ENCODE measurements at places on chromosomes 2 and 18. TPM values are rescaled to one million over a fixed set of nuclear protein-coding genes. Genes with fewer than 3 reads are reported as not detected.
A peak's percentile ranks its signal among the peaks of the same experiment; 100 is the strongest.

DNA sequence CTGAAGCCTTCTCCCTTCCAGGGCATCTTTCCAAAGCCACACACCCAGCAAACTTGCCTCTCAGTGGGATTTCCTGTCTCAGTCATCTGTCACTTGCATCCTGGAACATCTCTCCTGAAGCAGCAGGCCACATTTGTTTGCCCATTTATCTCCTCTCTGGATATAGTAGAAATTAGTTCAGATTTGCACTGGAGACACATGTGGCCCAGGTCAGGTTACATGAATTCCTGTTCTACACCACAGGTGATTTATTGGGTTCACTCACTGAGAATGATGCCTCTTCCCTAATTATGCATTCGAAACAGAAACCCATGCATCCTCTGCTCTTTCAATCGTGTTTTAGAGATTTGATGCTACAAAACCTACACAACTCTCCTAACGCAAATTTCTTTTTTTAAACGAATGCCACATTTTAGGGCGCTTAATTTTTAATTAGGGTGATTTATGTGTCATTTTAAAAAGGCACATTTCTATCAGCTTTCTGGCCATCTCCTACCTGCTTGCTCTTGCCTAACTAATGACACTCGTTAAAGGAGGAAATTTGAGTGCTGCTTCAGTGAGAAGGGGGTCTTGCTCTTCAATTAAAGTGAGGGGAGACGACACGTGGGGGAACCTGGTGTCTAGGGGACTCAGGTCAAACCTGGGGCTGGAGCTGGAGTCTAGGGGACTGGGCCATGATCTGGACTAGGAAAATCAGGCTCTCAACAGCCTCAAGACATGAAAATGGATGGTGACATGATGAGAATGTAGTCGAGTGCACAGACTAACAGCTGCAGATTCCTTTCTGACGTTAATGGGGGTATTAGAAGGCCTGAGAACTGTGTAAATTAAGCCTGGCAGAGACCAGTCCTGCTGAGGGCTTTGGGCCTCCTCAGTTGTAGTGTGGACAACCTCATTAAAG lies 221.4 kb downstream of the CLIP4 start:
- H3K27ac ChIP-seq: no peak overlapping the region
- peaks cover 11% of the 10 kb centered on the region for H3K27me3 ChIP-seq
- no peak overlapping the region for H3K4me3 ChIP-seq
- no peak for DNase-seq
- H3K4me1 ChIP-seq: no peaks in the 10 kb centered on the region

- peaks cover 21% of the 10 kb centered on the region for H3K27me3 ChIP-seq
- H3K36me3 ChIP-seq: no peaks in the 10 kb centered on the region
- no peak overlapping the region for H3K4me3 ChIP-seq
Observed at GRCh38 chr2:14673351-14673875, 40.9 kb downstream of the LRATD1 start.

DNA sequence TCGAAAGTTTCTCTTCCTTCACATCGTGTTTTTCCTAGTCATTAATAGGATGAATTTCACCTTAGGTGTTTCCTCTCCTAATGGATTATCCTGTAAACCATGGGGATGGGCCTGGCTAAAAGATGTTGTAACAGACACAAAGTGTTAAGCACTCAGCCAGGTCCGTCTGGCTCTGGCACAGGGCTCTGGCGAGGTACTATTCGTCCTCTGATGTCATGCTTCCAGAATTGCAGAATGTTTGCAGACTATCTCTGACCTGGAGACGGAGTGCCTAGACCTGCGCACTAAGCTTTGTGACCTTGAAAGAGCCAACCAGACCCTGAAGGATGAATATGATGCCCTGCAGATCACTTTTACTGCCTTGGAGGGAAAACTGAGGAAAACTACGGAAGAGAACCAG lies 13.2 kb downstream of the ATG16L1 start:
- peaks cover 39% of the 10 kb centered on the region for H3K36me3 ChIP-seq
- H3K4me3 ChIP-seq: no peak overlapping the region
- H3K27ac ChIP-seq: no peak overlapping the region
- DNase-seq: no peak

- peaks cover 27% of the 10 kb centered on the region for H3K36me3 ChIP-seq
- peak; percentile 5 for DNase-seq
- H3K27ac ChIP-seq: no peak overlapping the region
- H3K4me3 ChIP-seq: no peak overlapping the region
Observed at GRCh38 chr2:239165206-239165831, 235.5 kb downstream of the HDAC4 start.

- no peak overlapping the region for H3K27ac ChIP-seq
- peaks cover 4% of the 10 kb centered on the region for H3K36me3 ChIP-seq
- H3K4me1 ChIP-seq: peaks cover 7% of the 10 kb centered on the region
- H3K4me3 ChIP-seq: no peak overlapping the region
- no peaks in the 10 kb centered on the region for H3K27me3 ChIP-seq
Observed at GRCh38 chr18:12423393-12423792, 15.7 kb downstream of the PRELID3A start.

GRCh38 chr2:239020541-239021041 lies 172.7 kb downstream of the TWIST2 start:
- H3K4me1 ChIP-seq: peaks cover 23% of the 10 kb centered on the region
- no peak overlapping the region for H3K4me3 ChIP-seq
- H3K27ac ChIP-seq: no peak overlapping the region
- DNase-seq: no peak
- H3K36me3 ChIP-seq: no peaks in the 10 kb centered on the region

Gene DSC3
- 29.1 TPM for total RNA-seq

Gene CD8B2
- not detected for total RNA-seq

Gene AKAIN1
- total RNA-seq: not detected
